ENCODE measurements at places on chromosomes 2 and 18.

GRCh38 chr2:118134650-118135049, 46.4 kb downstream of the INSIG2 start:
- no peak for DNase-seq

DNA sequence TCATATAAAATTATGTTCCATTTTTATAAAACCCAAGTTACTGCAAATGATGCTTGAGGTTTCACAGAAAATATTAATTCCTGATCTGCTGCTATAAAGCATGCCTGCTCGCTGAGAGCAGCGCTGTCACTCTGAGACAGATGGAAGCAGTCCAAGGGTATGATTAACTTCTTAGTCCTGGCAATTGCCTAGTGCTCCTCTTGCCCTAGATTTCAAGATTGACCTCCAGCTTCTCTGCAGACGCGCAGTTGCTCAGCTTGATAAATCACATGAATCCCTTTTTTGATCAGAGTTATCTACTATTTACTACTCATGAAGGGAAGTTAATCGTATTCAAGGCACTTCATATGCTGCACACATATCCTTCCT, 154.6 kb upstream of the REV1 start:
- no peak for DNase-seq

DNA sequence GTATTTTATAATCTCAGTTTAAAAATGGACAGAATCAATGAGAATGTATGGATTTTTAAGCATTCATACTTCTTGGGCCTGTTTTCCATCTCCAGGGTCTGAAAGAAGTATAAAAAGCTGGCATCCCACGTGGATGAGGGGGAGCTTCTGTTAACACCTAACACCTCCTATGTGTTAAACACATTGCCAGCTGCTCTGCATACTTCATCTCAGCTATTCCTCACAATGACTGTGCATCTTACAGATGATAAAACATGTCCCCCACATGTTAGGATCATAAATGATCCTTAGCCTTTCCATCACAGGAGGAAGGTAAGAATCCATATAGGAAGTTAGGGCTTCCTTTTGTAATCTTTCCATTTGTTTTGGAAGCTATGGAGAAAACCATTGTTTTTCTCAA, 239.1 kb downstream of the AGPS start:
- no peak for DNase-seq

DNA sequence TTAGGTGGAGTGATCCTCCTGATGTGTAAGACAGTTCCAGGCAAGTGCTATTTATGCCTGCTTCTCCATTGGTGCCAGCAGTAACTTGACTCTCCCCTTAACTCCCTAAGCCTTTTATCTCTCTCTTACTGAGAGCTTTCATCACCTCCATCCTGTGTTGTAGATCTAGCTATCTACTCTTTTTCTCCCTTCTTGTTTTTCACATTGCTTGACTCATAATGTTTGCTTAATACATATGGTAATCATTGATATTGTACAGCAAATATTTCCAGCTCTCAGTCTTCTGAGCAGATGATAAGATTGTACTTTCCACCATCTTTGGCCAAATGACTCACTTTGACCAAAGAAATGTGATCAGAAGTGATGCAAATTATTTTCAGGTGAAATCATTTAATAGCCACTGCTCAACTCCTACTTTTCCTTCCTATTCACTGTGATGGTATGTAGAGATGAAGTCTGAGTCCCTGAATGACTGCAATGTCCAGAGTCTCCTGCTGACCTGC, 165.0 kb downstream of the PLCL1 start:
- no peak for DNase-seq

GRCh38 chr2:26162963-26163362, 9.9 kb upstream of the GAREM2 start:
- DNase-seq: no peak

DNA sequence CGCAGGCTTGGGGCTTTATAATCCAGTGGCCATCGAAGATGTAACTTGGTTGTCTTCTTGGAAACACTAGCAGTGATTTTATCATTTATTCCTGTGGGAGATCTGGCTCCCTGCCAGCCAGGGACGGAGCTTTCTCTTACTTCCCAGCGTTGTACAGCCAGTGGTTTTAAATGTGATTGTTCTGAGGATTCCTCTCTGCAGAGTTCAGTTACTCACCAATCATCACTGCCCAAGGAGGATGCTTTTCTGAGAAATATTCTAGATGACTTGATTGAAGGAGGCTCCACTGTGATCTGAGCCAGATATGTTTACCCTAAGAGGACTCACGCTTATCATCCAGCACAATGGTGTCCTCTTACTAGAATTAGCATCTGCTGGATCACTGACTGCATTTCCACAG, 744.3 kb downstream of the RNF144A start:
- DNase-seq: no peak

- no peak for DNase-seq
Observed at GRCh38 chr18:62716619-62717168, 1.4 kb downstream of the PHLPP1 start.

Measured in pulmonary artery endothelial cell (primary cell).